NCI-H2171 (cell line): ENCODE measurements at places on chromosomes 1 and 21.

- DNase-seq, result no peak
These were observed 39.0 kb downstream of the LRRC8C start for GRCh38 chr1:89671775-89672488.

DNA sequence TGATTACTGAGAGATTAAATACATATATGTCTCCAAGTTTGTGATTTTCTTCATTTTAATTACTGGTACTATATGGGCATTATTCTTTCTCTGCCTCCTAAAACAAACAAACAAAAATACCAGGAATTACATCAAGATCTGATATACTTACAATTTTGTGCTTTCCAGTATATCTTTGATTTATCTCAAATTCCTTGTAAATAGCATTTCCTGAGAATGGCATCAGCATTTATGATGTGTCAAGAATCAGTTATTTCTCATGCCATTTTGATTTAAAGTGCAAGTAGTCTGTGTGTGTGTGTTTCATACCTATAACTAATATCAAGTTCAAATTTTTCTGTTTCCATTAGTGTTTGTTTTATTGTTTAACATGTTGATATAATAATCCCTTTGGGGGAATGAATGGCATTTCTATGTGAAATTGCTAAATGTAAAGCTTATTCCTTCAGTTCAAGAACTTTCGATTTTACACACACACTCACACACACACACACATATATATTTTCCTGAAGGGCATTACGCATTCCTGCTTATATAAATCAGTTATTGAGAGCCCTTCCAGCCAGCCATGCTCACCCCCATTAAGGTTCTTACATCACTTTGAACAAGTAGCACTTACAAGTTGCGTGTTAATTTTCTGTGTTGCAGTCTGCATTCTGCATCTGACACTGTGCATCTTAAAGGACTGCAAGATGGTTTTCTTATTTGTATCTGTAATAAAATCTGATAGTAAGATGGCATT is 102.7 kb downstream of the NEK7 start:
- DNase-seq, result no peak

- DNase-seq, result no peak
These were observed 93.1 kb downstream of the HHIPL2 start for GRCh38 chr1:222454782-222455181.

GRCh38 chr1:69846267-69846666 is 278.5 kb downstream of the LRRC7 start:
- DNase-seq, result no peak

GRCh38 chr1:206674745-206675175 is 9.9 kb upstream of the MAPKAPK2 start:
- peak; percentile 18 for DNase-seq

GRCh38 chr21:18041012-18041411 is 203.6 kb upstream of the CHODL start:
- peak; percentile 41 for DNase-seq

GRCh38 chr1:225508538-225509375 is 80.9 kb upstream of the LBR start:
- DNase-seq, result no peak
